ENCODE measurements at places on chromosomes 13 and 19.

GRCh38 chr13:98484289-98485219, 92.4 kb downstream of the STK24 start:
- no peak for DNase-seq

DNA sequence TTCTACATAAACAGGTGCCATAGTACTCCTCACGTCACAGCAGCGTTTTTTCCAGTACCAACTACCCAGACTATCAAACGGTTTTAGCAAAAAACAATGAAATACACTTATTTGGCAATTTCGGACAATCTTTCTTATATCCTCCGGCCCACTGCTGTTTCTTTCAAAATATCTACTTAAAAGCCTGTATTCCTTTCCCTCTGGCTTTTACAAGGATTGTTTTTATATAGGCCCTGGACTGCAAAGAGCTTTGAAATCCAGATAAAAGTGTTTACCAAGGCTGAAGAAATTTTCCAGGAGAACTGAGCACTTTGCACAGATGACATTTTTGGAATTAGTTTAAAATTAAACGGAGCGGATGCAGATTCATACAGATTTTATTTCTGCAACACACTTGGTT, 255.9 kb upstream of the STARD13 start:
- DNase-seq: no peak

GRCh38 chr13:109494925-109495369, 291.4 kb downstream of the IRS2 start:
- DNase-seq: no peak

DNA sequence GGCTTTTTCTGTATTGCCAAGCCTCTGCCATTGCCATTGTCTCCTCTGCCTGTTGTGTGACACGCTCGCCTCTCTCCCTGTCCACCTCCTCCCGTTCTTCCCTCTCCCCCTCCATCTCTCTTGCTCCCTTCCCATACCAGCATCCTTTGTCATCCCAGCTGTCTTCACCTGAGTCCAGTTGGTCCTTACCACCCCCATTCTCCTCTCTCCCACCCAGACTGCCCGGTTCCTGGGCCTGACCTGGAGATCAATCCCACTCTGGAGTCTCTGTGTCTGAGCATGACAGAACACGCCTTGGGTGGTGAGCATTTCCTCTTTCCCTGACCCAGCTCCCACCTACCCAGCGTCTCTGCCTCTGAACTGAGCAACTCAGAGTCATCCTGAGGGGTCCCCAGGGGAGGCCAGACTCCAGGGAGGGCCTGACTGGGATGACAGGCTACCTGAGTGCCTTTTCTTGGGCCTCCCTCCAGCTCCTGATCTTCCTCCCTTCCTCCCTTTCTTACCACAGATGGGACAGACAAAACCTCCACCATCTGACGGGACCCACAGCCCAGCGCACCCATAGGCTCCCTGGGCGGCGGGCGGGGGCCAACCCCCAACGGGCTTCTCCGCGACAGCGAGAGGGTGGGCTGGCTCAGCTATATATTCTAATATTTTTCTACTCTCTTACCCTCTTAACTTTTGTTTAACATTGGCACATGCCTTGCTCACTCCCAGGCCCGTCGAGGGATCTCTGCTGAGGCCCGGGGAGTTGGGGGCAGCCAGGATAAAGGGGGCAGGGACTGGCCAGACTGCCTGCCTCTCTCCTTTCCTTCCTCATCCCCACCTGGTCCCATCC, 7.7 kb downstream of the PAF1 start:
- no peak for DNase-seq

DNA sequence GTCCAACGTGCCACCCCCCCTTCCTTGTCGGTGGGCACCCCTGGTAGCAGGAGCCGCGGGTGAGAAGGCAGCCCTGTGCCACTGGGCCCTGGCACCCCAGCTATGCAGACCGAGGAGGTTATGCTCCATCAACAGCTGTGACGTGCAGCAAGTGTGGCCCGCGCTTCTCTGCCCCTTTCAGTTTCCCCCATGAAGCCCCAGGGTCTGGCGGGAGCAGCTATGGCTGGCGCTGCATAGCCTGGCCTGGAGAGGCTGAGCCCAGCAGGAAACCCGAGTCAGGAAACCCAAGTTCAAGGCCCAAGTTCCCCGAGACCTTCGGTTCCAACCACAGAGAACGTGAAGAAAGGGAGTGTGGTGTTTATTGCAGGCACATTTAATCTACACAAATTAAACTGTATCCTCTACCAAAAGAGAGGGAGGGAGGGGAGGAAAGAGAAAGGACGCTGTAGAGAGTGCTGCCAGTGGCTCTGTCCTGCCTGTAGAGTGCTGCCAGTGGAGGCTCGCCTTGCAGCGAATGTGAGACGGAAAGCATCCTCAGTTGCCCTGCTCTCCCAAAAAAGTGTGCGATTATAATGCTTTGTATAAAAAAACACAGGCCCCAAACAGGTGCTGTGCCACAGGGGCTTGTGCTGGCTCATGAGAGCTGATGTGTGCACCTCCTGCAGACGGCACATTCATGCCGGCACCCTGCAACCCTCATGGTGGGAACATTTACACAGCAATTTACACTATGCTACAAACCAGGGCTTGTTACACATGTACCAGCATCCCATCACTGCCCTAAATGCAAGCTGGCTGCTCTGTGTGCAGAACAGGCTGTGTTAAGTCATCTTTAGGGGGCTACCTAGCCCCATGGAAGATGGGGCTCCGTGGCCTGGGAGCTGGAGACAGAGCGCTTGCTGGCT, 16.3 kb downstream of the POP4 start:
- DNase-seq: no peak

- DNase-seq: no peak
Observed at GRCh38 chr19:8494158-8494557, 8.3 kb downstream of the PRAM1 start.

DNA sequence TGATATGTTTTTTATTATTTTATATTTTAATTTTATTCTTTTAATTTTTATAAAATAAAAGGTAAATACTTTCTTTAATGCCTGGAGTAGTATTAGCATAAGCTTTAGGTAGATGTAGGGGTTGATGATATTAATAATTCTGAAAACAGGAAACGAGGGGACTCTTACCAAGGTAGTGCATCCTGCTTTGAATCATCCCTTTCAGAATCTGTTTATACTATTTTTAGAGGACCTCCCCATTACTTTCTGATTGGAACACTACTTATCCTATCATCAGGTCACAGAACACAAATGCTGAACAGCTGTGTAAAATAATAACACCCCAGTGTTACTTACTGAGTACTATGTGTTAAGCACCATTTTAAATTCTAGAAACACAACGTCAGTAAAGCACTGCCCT, 27.3 kb downstream of the COG6 start:
- DNase-seq: no peak

GRCh38 chr19:47445937-47446402, 25.7 kb downstream of the SLC8A2 start:
- DNase-seq: peak; percentile 72

DNA sequence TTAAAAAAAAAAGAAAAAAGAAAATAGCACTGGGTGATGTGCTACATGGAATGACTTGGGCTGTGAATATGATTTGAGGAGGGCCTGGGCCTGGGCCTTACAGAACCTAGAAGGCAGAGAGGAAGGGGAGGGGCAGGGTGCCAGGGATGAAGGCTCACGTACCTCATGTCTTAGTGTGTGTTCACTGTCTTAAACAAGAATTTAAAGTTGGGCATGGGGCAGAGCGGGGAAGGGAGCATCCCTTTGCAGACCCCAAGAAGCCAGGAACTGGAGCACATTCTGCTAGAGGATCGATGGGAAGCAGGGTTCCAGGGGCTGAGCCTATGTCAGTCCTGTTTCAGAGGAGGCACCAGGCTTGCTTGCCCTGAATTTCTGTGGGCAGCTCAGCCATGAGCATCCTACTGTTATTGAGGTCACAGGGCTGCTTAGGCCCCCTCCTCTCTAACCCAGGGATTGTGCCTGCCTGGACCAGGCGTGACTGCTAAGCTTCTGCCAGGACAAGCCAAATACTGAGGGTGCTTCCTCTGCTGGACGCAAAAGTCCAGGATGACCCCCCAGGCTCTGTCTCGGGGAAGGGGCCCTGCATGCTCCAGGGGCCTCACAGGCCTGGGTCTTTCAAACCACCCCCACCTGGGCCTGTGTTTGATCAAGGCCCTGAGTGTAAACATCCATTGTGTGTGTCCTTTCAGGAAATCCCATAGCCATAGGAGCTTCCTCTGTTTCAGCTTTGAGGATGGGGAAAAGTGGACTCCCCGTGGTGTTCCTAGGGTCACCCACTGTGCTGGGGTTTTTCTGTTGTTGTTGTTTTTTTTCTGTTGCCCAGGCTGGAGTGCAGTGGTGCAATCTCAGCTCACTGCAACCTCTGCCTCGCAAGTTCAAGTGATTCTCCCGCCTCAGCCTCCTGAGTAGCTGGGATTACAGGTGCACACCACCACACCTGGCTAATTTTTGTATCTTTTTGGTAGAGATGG, 4.8 kb downstream of the LSR start:
- DNase-seq: no peak

GRCh38 chr19:5225486-5226345, 114.9 kb downstream of the PTPRS start:
- no peak for DNase-seq

GRCh38 chr13:70544706-70545105, 436.5 kb upstream of the KLHL1 start:
- no peak for DNase-seq

GRCh38 chr13:25905611-25906010, 146.2 kb downstream of the SHISA2 start:
- DNase-seq: no peak

- no peak for DNase-seq
Observed at GRCh38 chr13:22218797-22219196, 547.9 kb downstream of the FGF9 start.

DNA sequence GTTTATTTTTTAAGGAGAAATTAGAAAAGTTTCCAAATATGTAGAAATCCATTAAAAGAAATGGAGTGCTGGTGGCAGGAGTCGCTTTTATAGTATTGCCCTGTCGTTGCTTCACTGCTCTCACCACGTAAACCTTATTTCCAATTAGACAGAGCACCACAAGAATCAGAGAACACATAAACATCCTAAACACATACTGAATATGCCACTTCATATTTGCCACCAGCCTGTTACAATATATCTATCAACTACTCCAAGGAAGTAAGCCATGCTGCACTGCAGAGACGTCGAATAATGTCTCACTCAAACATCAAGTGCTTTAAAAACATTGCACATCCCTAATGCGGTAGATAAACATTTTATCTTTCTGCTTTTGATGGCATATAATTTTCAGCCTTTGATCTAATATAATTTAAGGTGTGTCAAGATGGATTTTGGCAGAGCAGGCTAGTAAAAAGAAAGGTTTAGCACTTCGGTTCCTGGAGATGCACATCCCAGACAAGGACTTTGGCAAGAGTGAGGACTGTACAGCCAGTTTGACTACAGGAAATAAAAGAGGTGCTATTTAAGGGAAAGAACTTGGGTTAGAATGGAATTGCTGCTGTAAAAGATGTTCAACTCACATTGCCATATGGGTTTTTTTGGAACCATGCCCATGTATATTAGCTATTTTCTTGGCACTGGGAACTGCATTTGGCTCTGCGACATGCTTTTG, 932.3 kb downstream of the EFNB2 start:
- DNase-seq: no peak

DNA sequence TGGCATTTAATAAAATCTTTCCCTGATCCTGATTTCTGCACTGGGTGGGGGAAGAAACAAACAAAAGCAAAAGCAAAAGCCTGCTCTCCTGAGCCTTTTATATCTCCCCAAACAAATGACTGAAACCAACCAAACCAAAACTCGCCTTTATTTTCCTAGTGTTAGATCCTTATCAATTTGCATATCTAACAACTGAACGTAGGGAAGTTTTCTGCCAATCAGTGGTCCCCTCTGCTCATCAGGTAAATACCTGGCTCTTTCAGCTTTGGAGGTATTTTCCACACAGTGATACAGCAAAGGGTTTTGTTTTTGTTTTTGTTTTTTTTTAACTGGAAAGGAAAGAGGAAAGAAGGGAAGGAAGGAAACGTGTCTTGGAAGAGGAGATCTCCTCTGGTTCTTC, 3.3 kb downstream of the AMER2 start:
- DNase-seq: no peak

DNA sequence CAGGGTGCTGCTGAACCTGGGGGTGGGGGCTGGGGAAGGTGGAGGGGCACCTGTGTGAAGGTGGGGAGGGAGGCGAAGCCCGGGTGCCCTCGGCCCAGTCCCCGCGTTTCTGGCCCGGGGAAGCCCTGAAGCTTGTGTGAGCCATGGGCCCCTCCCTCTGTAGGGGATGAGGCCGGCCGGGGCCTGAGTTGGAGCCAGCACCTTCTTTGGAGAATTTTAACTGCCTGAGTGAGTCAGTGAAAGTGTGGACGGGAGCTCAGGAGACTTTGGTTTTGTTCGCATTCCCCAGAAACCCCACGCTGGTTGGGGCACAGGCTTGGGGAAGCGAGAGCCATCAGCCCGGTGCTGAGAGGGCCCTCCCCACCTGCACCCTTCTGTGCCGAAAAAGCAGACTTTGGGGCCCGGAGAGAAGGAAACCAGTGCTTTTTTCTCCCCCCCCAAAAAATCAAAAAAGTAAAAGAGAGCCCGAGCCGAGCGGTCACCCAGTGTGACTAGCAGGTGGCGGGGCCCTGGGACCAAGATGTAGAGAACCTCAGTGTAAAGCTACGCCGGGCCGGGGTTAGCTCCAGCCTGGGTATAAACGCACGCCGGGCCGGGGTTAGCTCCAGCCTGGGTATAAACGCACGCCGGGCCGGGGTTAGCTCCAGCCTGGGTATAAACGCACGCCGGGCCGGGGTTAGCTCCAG, 45.1 kb downstream of the TMEM255B start:
- no peak for DNase-seq

- DNase-seq: no peak
Observed at GRCh38 chr13:114174529-114174961, 4.5 kb upstream of the CFAP97D2 start.

DNA sequence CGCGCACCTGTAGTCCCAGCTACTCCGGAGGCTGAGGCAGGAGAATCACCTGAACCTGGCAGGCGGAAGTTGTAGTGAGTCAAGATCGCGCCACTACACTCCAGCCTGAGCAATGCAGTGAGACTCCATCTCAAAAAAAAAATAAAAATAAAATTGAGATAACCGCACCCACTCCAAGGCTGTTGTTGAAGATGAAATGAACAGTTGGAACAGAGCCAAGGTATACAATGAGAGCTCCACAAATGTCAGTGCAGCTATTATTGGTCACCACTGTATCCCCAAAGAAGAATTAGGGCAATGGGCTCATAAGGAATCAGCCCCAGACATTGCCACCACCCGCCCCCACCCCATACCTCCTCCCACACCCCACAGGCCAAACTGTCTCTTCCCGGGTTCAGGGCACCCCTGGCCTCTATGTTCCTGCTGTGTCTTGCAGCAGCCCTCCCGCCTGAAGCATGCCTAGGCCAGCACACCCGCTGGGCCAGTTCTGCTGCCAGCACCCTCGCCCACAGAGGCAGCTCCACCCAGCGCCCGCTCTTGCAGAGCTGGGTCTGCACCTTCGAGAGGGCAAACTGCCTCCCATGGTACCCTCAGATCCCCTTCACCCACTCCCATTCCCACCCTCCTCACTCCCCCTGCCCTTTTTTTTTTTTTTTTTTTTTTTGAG, 3.5 kb upstream of the S1PR5 start:
- DNase-seq: no peak
